ENCODE measurements at places on chromosomes 16 and 17. TPM values are rescaled to one million over a fixed set of nuclear protein-coding genes. Genes with fewer than 3 reads are reported as not detected.
A peak's percentile ranks its signal among the peaks of the same experiment; 100 is the strongest.

- peak; percentile 20 for DNase-seq
These were observed at the start of gene LGALS9 for GRCh38 chr17:27630607-27631410. LGALS9 (plus strand) TSS chr17:27631188; CDS start chr17:27631266, 78 bp downstream.

CNTNAP1 gene
- 11.5 TPM for total RNA-seq

GRCh38 chr16:65570261-65570660, 448.4 kb upstream of the CDH11 start:
- DNase-seq = no peak

- DNase-seq = no peak
These were observed 985.7 kb downstream of the CDH8 start for GRCh38 chr16:61050547-61050946.

DNA sequence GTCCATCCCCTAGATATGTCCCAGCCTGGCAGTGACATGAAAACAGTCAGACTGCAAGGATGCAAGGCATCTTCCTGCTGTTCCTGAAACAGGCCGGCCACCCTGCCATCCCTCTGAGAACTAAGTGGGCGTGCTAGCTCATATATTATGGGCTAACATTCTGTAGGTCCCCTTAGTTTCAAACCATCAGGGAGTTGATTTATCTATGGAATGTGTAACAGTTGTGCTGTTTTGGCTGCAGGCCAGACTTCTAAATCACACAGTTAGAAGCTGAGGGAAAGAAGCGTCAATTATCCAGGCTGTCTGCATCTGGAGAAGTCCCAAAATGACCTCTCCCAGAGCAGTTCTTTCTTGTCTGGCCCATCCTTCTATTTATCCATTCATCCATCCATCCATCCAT, 102.7 kb upstream of the DNAH9 start:
- DNase-seq = no peak

DNA sequence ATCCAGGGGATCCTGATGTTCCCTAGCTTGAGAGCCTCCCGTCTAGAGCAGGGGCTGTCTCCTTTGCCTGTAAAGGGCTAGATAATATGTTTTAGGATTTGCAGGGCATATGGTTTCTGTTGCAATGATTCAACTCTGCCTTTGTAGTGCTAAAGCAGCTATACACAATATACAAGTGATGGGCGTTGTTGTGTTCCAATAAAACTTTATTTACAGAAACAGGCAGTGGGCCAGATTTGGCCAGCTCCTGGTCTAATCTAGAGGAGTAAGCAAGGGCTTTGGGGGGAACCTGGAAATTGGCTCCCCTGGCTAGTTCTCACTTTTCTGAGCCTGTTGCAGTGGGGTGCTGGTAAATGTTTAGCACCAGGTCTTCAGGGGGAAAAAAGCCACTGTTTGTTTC, 13.8 kb downstream of the WWOX start:
- no peak for DNase-seq
